IMR-90 (cell line): ENCODE measurements at places on chromosomes 1 and 21. TPM values are rescaled to one million over a fixed set of nuclear protein-coding genes. Genes with fewer than 3 reads are reported as not detected.

The ZNF648 gene
- total RNA-seq, result not detected in 2 replicates

The MROH9 gene
- not detected in 2 replicates for total RNA-seq

The SLC30A2 gene
- not detected in 2 replicates for total RNA-seq

The DOP1B gene
- total RNA-seq, result 7.5 and 8.8 TPM in 2 replicates

The IGSF9 gene
- total RNA-seq, result not detected in 2 replicates

The FCER1G gene
- total RNA-seq, result not detected in 2 replicates

DNA sequence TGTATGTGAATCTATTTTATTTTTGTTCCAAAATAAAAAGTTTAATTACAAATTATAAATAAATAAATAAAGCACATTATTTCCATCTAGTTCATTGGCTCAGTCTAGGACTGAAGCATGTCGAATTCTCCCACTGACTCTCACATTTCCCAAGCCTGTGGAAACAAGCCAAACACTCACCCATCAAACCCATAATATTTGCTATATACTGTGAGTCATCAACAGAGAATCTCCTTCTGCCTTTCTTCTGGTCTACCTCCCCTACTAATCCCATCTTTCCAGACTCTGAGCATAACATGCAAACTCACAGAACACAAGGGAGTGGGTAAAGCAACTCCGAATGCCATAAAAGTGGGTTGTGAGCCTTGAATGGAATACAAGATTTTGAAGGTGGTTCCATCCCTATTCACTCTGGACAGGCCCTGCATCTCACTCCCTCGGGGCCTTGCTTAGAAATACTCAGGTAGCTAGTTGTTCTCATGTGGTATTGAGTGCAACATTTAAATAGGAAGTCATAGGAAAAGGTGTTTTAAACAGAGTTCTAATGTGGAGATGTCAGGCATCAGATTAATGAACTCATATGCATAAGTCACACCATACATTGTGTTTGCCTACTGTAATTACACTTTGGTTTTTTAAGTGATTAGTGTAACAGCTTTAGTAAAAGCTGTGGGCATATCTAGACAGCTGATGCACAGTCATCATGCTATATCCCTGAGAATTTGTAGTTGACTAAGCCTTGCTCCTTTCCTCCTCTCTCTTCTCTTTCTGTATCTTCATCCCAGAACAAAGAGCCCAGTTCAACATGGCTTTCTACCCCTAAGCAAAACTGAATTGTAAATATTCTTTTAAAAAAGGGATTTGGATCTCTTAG lies 47.0 kb downstream of the F5 start:
- DNase-seq, result peak; percentile 83

DNA sequence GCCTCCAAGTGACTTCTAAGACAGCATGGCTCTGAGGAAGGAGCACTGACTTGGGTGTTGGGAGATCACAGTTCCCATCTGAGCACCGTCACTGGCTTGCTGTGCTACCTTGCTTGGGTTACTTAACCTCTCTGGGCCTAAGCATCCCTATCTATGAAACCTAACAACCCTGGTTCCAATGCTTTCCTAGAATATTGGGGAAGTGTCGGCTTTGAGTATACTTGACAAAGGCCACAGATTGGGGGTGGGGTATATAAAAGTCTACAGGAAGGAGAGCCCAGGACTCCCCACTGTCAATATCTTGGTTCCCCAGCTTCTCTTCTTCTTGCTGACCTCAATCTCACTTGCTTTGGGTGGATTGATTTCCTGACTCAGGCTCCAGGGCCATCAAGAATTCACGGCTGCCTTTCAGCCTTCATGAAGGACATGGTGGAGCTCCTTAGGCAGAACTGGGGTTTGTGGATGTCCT lies 6.3 kb downstream of the TNFRSF1B start:
- DNase-seq, result no peak

DNA sequence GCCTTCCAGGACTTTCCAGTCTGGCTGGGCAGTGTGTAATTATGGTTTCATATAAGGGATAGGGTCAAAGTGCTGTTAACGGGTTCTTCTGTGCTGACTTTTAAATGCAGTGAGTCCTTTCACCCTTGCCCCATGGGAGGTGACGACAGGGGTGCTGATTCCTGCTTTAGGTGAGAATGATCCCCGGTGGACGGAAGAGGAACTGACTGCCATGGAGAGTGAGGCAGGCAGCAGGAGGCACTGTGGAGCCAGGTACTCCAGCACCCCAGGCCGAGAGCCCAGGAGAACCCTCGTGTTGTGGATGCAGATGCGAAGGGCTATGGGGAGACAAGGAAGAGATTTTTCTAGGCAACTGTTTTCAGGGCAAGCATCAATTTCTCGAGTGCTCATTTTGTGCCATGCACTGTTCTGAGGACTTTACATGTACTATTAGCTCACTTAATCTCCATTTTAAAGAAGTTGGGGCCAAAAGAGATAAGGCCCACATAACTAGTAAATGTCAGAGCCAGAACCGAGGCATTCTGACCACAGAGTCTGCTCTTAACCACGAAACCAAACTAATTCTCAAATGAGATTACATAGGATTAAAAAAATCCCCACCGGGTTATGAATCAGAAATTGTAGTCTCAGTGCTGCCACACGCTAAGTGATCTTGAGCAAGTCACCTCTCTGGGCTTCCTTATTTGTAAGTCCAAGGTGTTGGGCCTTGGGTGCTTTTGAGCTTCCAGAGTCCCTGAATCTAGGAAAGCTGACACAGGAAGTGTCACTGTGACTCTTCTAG lies 28.2 kb downstream of the STPG1 start:
- peak; percentile 49 for DNase-seq

GRCh38 chr1:170704256-170704655 lies 40.3 kb downstream of the PRRX1 start:
- DNase-seq, result peak; percentile 56

GRCh38 chr1:151898519-151898991 lies 10.8 kb downstream of the THEM4 start:
- DNase-seq, result no peak

GRCh38 chr1:26864610-26865480 lies 1.9 kb downstream of the SFN start:
- peak; percentile 97 for DNase-seq

DNA sequence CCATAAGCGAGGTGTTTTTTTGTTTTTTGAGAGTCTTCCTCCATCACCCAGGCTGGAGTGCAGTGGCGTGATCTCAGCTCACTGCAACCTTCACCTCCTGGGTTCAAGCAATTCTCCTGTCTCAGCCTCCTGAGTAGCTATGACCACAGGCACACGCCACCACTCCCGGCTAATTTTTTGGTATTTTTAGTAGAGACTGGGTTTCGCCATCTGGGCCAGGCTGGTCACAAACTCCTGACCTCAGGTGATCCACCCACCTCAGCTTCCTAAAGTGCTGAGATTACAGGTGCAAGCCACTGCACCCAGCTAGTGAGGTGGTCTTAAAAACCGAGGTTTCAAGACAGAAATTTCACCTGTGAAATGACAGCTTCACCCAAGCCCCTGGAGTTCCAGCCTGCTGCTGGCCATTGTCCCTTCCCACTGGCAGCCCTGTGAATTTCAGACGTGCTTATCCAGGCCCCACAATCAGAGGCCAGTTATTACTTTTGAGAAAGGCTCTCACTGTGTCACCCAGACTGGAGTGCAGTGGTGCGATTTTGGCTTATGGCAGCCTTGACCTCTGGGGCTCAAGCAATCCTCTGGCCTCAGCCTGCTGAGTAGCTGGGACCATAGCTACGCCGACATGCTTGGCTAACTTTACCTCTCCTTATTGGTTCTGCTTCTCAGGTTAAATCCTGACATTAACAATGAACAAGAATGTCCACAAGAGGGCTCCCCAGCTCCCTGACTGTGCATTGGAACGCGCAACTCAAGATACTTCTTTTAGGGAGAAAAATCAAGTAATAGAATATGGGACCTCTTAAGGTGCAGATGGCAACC lies 19.4 kb downstream of the ENO1 start:
- peak; percentile 67 for DNase-seq

DNA sequence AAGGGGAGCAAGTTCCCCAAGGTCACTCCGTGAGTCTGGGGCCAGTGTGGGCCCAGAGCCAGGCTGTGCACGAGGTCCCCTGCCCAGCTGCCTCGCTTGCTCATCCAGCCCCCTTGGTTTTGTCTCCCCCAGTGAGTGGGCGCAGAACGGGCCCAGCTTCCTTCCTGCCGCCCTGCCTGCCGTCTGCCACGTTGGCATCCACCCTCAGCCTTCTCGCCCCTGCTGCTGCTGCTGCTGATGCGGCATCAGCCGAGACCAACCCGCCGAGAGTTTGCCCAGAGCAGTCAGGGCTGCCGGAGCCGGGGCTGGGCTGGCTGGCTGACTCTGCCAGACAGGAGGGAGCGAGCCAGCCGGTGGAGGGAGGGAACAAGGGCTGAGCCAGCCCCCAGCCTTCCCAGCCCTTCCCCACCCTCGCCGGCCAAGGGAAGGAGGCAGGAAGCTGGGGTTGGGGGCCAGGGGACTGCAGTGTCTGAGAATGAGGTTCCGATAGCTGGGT lies 31.4 kb upstream of the WASF2 start:
- no peak for DNase-seq

- DNase-seq, result no peak
These were observed 99.3 kb upstream of the ETV3 start for GRCh38 chr1:157237522-157237921.

GRCh38 chr1:195158091-195158490 lies 1450.1 kb downstream of the KCNT2 start:
- no peak for DNase-seq

DNA sequence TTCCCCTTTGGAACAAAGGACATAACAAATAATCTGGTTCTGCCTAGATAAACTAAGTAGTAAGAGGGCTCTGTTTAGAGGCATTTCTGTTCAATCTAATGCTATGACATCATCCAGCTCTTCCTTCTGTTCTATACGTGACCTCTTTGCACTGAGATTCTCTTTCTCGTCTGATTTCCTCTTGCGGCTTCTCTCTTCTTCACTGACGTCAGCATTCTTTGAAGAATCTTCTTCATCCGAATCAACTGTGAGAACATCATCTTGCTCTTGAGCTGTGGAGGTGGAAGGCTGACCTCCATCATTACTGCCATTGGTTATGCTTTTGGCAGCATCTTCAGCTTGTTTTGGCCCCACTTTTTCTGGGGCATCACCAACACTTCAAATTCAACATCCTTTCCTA lies 130.4 kb downstream of the HS2ST1 start:
- DNase-seq, result no peak

- no peak for DNase-seq
These were observed 771 bp downstream of the EIF4G3 start for GRCh38 chr1:21175670-21176581.

DNA sequence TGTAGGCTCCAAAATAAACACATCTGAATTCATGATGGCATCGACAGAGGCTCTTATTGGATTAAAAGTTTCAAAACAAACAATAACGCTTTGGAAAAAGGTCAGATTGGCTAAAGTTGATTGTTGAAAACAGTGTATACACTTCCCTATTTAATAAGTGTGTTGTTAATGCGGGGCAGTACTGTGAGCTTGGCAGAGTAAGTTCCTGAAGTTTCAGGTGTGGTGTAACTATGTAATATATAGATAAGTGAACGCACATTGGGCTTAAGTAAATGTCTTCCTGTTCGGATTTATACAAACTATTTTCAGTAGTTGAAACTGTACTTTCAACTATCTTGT lies 810 bp downstream of the ZBTB37 start:
- DNase-seq, result no peak

GRCh38 chr1:44673675-44674112 lies 587 bp downstream of the TMEM53 start:
- DNase-seq, result no peak

DNA sequence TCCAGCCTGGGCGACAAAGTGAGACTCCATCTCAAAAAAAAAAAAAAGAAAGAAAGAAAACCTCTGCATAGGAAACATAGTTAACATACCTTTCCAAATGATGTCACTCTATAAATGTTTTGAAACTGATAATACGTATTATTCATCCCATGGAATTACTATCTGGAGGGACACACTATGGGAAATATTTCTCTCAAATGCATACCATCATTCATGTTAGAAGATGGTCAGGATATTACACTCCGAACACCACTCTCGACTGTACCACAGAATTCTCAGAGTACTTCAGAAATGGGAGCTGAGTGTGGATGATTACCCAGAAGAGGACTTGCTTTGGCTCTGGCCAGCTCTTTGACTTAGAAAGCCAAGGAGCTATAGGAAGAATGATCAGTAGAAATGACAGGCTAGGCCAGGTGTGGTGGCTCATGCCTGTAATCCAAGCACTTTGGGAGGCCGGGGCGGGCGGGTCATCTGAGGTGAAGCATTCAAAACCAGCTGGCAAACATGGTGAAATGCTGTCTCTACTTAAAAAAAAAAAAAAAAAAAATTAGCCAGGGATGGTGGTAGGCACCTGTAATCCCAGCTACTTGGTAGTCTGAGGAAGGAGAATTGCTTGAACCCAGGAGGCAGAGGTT lies 5.2 kb upstream of the LIN28A start:
- peak; percentile 70 for DNase-seq

GRCh38 chr1:89051300-89051954 lies 13.6 kb downstream of the GBP1 start:
- DNase-seq, result no peak

- no peak for DNase-seq
These were observed 22.3 kb upstream of the ATP5PO start for GRCh38 chr21:33937931-33938339.

- peak; percentile 31 for DNase-seq
These were observed 79.5 kb upstream of the SIPA1L2 start for GRCh38 chr1:232709386-232709785.

DNA sequence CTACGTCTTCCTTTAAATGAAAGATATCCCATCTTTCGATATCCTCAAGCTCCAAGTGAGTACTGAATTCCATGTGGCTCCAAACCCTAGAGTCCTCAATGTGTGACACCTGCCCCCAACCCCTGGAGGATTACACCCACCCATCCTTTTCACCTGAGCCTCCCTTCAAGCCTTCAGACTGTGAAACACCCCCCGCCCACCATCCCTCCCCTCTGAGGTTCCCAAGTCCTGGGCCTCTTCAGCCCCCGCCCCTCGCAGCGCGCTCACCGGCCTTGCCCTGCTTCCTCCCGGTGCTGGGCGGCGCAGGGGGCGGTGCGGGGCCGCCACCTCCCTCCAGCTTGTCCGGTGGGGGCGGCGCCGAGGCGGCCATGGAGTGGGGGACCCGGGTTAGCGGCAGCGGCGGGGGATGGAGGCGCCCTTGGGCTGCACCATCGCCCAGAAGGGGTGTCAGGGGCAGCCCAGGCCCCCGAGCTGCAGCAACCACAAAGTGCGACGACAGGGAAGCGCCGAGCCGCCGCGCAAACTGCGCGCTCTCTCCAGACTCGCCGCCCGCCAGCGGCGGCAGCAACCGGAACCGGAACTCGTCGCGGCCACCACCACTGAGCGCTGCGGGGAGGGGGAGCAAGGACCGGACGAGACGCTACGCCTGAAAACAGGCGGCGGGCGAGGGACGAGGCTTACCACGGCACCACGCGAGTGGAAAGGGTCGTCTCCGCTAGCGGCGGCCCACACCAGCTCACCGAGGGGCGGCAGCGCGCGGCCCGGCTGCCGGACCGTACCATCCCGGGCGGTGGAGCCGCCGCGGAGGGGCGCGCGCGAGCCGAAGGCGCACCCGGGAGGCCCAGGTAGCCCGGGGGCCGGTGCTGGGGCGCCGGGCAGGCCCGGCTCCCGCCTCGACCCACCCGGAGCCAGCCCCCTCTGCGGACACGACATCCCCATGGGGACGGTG lies at the start of gene PYGO2:
PYGO2 (minus strand) TSS at position 576 of the 949 bp plus-strand sequence; CDS start at position 370, 206 bp downstream.
- DNase-seq, result peak; percentile 66

GRCh38 chr21:15775981-15776380 lies 46.2 kb downstream of the USP25 start:
- DNase-seq, result peak; percentile 89
